ENCODE measurements at places on chromosomes 3 and 15.

DNA sequence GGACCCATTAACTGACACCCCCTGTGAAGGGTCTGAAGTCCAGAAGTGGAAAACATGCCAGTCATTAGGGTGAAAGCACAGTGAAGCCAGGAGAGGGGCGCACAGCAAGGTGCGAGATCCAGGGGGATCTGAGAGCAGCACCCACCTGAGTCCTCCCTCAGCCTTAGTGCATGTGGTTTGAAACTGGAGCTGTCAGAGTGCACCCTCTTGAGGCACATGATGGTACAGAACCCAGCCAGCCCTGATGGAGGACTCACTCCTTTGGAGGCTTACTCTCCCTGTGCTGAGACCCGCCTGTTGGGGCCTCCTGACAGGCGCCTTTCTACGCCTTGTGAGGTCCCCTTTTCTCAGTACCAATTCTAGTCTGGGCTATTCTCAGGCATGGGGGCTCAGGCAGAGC is 77.8 kb downstream of the IL20RB start:
- DNase-seq: no peak

- DNase-seq: no peak
Observed at GRCh38 chr3:60391292-60391691, 860.0 kb downstream of the FHIT start.

DNA sequence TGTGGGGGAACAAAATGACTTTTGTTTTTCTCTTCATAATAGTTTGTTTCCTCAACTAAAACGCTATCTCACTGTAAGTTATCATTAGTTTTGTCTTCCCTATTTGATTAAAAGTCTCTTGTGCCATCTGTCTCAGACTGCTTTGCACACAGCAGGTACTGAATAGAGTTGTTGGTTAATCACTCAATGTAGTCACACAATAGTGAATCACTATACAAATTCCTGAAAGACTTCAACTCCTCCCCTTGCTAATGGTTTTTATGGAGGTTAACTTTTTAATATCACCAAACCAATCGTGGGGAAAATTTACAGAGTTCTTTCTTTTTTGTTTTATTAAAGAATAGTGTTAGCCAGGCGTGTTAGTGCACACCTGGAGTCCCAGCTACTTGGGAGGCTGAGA is 2.6 kb upstream of the NGLY1 start:
- DNase-seq: no peak

DNA sequence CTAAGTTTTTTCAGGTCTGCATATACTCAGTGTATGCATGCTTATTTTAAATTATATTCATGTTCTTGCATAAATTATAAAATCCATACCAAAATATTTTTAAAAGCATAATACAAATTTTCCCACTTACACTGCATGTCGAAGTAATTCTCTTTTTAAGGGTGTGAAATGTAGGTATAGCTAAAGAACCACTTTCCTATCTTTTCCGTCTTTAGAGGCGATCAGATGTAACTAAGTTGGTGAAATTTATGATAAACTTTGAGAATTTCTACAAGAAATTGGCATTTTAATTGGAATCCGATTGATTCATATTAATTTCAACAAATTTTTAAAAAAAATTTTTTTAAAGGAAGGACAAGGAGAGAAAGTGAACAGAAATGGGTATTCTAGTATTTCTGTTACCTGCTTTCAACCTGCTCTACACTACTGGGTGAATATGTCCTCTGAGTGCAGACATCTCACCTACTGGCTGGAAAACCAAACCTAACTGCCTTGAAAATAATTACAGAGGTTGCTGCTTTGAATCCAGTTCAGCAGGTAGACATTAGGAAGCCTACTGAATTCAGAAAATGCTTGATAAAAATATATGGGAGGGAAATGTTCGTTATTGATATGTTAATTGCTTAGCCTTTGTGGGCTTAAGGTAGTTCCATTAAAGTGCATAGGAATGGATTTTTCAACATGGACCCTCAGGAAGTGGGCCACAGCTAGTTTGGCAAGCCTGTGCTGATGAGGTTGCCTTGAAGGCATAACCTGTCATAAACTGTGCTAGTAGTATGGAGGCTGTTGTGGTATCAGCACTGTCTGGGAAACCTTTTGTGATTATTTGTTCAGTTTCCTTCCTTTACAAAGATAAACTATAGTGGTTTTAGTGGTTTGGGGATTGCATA is 5.1 kb downstream of the TRIM71 start:
- no peak for DNase-seq

DNA sequence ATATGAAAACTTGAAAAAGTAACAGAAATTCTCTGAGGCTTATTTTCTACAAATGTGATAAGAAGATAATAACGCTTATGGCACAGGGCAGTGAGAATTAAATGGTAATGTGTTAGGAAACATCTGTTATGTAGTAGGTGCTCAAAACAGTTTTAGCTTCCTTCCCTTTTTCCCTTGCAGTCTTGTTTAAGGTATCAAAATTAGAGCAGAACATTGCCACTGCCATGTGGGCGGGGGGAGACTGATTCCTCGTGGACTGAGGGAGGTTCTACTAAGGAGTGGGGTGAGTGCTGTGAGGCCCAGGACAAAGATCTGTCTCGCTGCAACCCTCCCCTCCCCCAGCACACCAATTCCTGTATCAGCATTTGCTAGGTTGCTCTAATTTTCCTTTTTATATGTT is 702.4 kb downstream of the TUSC7 start:
- DNase-seq: no peak

DNA sequence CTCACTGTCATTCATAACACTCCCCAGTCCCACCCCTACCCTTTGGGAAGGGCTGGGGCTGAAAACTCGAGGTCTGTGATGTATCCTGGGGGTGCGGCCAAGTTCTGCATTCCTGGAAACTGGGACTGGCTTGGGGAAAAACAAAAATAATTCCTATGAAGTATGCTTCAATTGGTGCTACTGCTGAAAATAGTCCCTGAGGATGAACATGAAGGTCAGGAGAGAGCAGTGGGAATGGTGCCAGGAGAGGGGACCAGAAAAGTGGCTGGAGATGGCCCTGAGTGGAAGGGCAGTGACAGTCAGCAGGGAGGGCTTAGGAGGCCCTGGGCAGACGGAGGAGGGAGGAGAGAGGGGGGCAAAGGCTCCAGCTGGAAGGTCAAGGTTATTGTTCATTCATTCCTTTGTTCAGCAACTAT is 4.8 kb upstream of the ISLR start:
- DNase-seq: no peak

GRCh38 chr3:47130557-47130956 is 33.4 kb downstream of the SETD2 start:
- no peak for DNase-seq

- no peak for DNase-seq
Observed at GRCh38 chr15:92963794-92964193, 63.7 kb downstream of the CHD2 start.

DNA sequence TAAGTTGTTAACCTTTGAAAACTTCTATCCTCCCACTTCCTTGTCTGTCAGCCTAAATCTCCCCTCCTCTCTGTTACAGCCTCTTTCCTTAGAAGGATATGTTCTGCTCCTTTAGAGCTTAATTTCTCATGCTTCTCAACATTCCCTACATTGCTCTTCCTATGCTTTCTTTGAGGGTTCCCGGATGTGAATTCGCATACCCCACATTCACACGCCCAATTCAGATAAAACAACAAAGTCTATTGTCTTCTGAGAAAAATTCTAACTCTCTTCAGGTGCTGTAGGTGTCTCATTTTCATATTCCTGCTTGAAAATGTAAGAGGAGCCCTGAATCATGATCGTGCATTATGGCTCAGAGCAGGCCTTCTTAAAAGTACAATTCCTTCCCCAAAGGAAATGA is 171.8 kb upstream of the DPH6 start:
- no peak for DNase-seq

DNA sequence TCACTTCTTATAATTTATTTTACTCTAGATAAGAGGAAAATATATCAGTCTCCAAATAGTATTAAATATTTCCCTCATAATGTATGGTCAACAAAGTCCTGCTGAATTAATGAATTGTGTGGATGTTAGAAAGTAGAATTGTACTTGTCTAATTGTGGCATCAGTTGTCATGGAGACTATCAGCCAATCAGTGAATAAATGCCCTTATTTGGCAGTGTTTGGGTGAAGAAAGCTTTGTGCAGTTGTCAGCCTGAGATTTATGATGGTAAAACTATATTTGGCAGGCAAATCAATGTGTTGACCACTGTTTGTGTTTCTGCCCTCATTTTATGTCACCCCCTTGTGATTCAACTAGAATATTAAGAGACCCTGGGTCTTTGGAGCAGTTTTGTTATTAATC is 293.6 kb upstream of the MDFIC2 start:
- DNase-seq: no peak

GRCh38 chr3:9397906-9398699 is 688 bp downstream of the SETD5 start:
- no peak for DNase-seq

GRCh38 chr15:75232252-75232813 is 25.8 kb upstream of the GOLGA6C start:
- no peak for DNase-seq

- no peak for DNase-seq
Observed at GRCh38 chr15:78427953-78428352, 10.1 kb upstream of the IREB2 start.

GRCh38 chr15:26049900-26050657 is 187.0 kb upstream of the ATP10A start:
- DNase-seq: no peak

Measured in stimulated activated CD4-positive, alpha-beta T cell treated with anti-CD3 and anti-CD28 coated beads, Interleukin-1b, Interleukin-23, amount 100 ng/mL, for 1 hour (primary cell).